ENCODE measurements at places on chromosomes 12 and 14.

DNA sequence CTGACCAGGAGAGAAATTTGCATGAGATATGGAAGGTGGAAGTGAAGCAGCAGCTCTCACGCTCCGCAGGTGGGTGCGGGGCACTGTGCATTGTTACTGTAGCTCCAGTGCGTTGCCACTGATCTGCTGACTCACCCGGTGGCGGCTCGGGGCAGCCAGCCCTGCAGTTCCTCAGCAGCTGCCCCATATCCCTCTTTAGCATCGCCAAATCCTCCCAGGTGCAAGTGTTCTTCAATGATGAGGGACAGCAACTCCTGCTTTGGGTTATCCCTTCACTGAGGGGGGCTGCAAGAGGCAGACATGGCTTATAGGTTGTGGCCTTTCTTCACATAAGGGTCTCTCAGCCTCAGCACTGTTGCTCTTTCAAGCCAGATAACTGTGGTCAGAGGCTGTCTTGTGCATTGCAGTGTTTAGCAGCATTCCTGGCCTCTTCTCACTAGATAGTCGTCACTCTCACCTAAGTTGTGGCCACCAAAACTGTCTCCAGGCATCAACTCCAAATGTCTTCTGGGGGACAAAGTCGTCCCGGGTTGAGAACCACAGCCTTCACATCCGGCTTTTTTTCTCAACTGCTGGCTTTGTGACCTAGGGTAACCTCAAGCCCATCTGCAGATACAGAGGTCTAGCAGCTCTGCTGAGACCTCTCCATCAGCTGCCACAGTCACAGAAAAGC lies 180.8 kb downstream of the EFCAB11 start:
- DNase-seq, result peak; percentile 50

DNA sequence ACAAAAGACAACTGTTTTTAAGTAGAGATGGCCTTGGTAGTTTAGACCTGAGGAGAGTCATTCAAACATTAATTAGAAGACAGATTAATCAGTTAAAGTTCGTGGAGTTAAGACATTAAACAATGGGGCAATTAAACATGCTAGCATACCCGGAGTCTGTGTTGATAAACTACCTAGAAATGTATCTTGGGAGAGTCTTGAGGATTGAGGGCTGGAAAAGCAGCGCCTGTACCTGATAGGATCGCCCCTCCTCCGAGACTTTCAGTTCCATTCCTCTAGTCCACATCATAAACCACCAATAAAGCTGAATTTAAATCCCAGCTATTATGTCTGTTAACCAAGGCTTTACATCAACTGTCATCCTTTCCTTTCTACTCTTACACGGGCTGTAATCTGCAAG lies 1.0 kb upstream of the KRAS start:
- DNase-seq, result no peak

DNA sequence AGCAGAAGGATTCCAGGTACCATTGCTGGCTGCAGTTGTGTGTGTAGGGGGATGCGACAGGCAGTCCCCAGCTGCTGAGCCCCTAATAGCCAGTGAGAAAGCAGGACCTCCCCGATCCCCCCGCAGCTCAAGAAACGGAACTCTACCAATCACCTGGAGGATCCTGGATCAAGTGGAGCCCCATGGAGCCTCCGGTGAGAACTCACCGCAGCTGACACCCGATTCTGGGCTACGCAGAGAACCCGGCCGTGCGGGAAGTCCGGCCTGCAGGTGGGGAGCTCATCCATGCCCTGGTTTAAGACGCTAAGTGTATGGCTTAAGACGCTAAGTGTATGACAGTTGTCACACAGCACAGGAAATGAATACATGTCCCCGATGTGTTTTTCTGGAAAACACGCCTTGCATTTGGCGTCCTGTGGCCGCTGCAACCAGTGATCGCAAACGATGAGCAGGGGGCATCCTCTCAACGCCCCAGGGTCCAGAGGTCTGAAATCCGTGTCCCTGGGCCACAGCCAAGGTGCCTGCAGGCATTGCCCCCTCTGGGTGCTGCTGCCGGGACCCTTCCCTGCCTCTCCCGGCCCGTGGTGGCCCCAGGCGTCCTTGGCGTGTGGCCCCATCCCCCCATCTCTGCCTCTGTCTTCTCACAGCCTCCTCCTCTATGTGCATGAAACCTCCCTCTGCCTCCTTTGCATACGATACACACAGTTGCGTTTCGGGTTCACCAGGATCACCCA lies 75.1 kb downstream of the KIF26A start:
- DNase-seq, result no peak

DNA sequence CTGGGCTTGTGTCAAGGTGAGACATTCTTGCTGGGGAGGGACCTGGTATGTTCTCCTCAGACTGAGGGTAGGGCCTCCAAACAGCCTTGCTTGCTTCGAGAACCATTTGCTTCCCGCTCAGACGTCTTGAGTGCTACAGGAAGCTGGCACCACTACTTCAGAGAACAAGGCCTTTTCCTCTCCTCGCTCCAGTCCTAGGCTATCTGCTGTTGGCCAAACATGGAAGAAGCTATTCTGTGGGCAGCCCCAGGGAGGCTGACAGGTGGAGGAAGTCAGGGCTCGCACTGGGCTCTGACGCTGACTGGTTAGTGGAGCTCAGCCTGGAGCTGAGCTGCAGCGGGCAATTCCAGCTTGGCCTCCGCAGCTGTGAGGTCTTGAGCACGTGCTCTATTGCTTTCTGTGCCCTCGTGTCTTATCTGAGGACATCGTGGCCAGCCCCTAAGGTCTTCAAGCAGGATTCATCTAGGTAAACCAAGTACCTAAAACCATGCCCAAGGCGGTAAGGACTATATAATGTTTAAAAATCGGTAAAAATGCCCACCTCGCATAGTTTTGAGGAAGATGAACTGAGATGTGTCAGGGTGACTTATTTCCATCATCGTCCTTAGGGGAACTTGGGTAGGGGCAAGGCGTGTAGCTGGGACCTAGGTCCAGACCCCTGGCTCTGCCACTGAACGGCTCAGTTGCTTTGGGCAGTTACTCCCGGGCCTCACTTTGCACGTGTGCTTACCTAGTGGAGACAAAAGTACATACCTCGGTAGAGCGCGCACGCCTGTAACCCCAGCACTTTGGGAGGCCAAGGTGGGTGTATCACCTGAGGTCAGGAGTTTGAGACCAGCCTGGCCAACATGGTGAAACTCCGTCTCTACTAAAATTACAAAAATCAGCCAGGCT lies 4.3 kb downstream of the GAPDH start:
- no peak for DNase-seq

GRCh38 chr12:62724947-62725451 lies 210.0 kb downstream of the PPM1H start:
- no peak for DNase-seq

GRCh38 chr12:49010092-49010668 lies 8.4 kb downstream of the PRKAG1 start:
- DNase-seq, result no peak

DNA sequence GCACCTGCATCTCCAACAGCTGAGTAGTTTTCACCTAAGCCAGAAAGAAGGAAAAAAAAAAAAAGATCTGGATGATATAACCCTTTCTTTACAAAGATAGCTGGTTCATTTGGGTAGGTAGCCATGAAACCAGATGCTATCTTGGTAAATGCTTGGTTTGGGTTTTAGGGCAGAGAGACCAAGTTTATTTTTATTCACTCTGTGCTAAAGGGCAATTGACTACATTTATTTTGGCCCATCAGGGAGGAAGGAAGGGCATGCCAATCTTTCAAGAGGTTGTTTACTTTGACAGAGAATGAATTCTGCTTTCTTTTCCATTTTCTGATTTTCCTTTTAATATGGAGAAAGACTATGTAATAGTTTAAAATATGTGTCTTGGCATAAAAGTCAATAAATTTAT lies 91.0 kb downstream of the NTN4 start:
- no peak for DNase-seq

DNA sequence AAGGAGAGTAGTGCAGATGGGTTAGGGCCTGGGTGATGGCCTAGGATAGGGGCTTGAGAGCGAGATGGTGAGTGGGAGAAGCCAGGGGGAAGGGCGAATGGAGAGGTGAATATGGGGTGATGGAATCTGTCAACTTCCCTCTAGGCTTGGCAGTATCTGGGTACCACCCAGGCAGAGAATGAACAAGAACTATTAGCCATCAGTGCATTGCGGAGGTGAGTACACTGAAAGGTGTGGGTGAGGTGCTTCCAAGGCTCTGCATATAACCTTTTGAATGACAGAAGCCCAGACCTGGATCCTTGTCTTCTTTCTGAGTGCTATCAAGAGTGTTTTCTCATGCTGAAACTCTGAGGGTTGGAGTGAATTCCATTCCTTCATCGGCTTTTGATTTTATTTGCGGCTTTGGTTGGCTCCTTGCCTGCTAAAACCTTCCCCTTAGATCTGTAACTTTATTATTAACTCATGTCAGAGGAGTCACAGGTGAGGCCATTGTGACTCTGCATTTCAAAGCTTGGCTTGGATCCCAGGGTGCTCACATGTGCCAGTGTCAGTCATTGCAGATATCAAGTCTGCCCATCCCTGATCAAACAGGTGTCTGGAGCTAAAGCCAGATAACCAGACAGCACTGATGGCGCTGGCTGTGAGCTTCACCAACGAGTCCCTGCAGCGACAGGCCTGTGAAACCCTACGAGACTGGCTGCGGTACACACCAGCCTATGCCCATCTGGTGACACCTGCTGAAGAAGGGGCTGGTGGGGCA lies 18.6 kb downstream of the PEX5 start:
- DNase-seq, result no peak

DNA sequence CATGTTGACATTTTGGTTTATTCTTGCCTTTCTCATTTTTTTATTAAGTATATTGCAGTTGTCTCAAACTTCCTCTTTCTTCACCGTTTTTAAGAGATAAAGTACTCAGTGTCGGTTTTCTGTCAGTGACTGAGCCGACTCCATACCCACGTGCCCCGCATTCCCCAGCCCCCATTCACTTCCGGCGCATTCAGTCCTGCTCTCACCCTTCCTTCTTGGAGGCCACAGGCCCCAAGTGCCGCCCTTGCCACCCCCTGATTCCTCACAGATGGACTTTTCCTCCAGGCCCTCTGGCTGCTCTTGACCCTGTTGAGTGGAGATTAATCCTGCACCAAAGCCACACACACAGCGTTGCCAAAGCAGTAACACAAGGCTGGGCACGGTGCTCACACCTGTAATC lies 19.1 kb upstream of the DNAH10 start:
- DNase-seq, result no peak

- no peak for DNase-seq
Measured at GRCh38 chr14:85573406-85573805, 43.5 kb downstream of the FLRT2 start.

- DNase-seq, result peak; percentile 14
Measured at GRCh38 chr12:108214486-108214885, 85.4 kb downstream of the WSCD2 start.

- DNase-seq, result no peak
Measured at GRCh38 chr14:22848351-22849164, 12.2 kb downstream of the MMP14 start.

DNA sequence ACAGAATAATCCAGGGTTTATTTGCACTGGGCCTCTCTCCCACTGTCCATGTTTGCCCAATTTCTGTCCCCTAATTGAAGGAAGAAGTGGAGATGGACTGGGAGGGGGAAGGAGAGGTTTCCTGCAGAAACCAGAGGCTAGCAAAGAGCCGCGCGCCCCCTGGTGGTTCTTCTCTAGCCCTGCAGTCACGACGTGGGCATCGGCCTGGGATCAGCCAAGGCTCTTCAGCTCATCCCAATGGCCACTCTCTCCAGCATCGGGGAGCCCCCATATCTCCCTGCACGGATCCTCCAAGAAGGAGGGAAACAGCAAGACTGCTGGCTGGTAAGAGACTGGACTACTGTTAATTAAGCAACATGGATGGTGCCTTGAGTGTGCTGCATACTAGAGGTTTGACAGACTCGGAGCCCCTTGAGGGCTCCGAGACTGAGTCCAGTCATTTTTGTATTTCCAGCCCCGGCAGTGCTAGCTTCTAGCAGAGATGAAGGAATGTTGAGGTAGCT lies 18.7 kb downstream of the ZBTB39 start:
- DNase-seq, result peak; percentile 76

DNA sequence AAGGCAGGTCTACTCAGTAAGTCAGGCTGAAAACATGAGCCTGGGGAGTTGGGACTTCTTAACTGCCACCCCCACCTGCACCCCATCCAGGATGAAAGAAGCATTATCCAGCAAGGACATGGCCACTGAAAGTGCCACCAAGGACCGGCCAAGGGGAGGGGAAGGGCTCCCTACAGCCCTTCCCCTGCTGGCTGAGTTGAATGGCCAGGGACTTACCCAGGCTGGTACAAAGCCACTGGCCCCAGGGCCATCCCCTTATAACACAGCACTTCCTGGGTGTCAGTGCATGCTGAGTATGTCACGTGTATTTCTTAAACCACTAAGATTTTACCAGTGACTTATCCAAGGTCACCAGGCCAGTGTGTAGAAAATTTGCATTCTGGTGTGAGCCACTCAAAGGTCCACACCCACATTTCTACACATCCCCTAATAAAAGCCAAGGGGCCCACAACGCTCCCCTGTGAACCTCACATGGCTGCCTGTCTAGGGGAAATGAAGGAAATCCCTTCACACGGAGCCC lies 29.3 kb upstream of the ZFP36L1 start:
- no peak for DNase-seq

DNA sequence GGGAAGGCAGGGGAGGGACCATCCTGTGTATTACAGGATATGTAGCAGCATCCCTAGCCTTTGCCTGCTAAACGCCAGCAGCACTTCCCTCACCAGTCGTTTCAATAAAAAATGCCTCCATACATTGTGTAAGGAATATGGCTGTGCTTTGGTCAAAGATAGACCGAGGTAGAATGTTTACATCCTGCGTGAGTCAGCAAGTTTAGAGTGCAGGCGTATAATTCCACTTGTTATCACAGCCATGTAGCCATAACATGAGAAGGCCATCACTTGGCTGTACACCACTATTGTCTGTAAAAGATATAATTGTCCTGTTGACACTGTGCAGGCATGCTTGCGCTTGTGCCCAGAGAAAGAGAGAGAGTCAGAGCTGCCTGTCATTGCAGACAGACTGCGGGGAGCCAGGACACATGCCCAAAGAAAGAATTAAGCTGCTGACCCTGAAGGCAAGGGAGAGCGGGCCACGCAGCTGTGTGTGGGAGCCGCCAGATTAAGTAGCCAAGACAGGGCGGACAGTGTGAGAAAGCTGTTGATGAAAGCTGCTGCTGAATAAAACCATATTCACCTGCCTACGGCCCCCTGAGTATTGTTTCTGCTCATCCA lies 68.4 kb downstream of the CRACR2A start:
- no peak for DNase-seq

GRCh38 chr12:40551466-40551865 lies 140.8 kb upstream of the CNTN1 start:
- no peak for DNase-seq

- no peak for DNase-seq
Measured at GRCh38 chr14:38868399-38869290, 234.4 kb downstream of the SEC23A start.

DNA sequence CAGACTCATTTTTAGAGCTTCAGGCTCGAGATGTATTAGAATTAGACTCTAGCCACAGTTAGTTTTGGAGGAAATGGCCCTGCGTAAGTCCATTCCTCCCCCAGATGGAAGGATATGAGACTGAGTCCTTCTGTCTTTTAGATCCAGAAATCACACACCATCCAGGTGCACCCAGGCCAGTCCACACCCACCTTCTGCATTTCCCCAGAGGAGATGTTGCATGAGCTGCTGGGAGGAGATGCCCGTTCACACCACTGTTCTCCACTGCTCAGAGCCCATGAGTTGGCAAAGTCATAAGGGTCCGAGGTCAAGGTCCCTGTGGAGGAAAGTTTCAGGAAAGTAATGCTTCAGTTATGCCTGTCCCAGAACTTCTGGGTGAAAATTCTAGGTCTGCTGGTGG lies 29.2 kb downstream of the VWF start:
- no peak for DNase-seq

GRCh38 chr14:104076743-104077142 lies 8.8 kb upstream of the ASPG start:
- DNase-seq, result no peak
